Activated T-cell treated with anti-CD3 and anti-CD28 coated beads for 48 hours (primary cell): ENCODE measurements at places on chromosomes 3 and 15.
A peak's percentile ranks its signal among the peaks of the same experiment; 100 is the strongest.

GRCh38 chr3:138456961-138457862, 22.8 kb downstream of the ESYT3 start:
- DNase-seq = no peak

- DNase-seq = no peak
Measured at GRCh38 chr3:169029674-169030285, 633.7 kb downstream of the MECOM start.

GRCh38 chr15:91393186-91393585, 293.1 kb downstream of the SV2B start:
- DNase-seq = no peak

DNA sequence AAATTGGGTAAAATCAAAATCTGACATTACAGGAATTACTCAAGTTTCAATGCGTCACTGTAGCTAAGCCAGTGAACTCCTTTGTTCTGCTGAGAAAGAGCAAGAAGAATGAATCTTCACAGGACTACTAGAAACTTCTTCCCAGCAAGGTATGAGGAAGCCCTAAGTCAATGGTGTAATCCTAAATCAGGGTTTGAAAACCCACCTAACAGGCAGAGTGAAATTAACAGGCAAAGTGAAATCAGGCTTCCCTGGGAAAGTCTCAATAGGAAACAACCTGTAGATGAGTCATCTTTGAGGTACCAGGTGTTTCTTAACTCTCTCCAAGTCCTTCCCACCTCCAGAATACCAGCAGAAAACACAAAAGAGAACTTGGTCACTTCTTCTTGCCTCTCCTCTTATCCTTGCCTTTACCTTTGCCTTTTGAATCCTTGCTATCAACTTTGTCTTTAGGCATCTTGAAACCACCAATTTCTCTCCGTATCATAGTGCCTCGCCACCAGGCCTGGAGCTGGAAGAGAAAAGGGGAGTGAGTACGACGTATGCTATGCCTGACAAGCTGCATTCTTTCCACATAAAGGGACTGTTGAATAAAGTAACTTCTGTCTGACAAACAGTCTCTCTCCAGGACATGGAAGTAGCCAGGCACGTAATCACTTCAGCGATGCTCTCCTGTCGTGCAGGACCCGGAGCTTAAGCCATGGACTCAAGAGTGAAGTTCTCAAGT, 60.6 kb upstream of the RPL35A start:
- no peak for DNase-seq

- no peak for DNase-seq
Measured at GRCh38 chr3:106640353-106640752, 736.9 kb upstream of the CCDC54 start.

- DNase-seq = no peak
Measured at GRCh38 chr15:101549647-101550046, 60.1 kb upstream of the PCSK6 start.

- no peak for DNase-seq
Measured at GRCh38 chr15:92749946-92750345, 94.4 kb upstream of the FAM174B start.

GRCh38 chr3:180352261-180352660, 249.7 kb upstream of the TTC14 start:
- DNase-seq = no peak

DNA sequence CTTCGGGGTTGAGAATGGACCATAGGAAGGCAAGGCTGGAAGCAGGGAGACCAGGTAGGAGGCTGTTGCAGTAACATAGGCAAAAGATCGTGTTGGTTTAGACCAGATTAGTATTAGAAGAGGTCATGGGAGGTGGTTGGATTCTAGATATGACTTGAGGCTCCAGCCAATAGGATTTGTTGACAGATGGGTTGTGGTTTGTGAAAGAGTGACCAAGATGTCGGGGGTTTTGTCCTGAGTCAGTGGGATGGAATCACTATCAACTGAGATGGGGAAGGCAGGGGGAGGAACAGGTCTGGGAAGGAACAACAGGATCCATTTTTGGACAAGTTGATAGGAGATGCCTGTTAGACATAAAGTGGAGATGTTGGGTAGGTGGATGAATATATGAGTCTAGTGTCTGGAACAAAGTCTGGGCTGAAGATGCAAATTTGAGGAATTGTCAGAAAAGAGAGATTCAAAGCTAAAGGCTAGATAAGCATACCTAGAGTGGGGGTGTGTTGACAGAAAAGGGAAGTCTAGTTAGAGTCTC, 95.5 kb upstream of the NPHP3 start:
- no peak for DNase-seq

- no peak for DNase-seq
Measured at GRCh38 chr3:190721330-190721729, 141.2 kb downstream of the GMNC start.

- no peak for DNase-seq
Measured at GRCh38 chr3:127849368-127849767, 27.1 kb upstream of the MGLL start.

DNA sequence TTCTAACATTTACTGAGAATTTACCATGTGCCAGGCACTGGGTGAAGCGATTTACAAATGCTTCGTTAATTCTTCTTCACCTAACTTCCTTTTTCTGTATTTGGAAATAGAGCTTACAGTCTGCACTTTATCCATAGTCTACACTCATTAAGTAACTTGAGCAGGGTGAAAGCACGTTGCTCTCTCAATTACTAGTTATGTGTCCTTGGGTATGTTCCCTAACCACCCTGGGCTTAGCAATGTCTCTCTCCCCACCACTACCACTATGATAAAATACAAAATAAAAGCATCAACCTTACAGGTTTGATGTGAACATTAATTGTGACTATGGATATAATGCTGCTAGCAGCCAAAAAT, 172.9 kb upstream of the SLC2A2 start:
- no peak for DNase-seq

DNA sequence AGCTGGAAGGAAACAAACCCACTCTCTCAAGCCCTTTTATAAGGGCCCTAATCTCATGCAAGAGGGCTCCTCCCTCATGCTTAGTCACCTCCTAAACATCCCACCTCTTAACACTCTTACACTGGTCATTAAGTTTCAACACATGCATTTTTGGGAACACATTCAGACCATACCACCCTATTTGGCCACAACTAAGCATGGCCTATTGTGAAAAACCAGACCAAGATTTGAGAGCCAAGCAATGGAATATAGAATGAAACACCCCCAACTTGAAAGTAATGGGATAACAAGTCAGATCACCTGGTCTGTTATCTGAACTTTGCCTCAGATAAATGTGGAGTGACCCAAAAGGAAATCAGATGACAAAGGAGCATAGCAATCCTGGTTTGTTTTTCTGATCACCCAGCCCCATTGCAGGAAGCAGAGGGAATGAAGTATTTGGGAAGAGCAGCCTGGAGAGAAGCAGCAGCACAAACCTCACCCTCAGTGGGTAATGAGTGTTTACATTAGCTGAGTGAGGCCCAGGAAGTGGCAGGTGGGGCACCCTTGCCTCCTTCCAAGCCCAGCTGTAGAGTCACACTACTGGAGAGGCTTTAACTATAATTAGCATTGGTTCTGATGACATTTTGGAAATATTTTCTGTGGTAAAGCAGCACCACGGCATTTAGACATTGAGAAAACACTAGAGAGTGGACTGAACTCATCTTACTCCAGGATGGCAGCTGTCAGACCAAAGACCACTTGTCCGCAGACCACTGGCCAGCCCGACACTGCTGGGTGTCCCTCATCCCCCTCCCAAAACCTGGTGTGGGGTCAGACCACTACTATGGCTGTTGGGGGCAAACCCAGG, 48.8 kb upstream of the PRTG start:
- no peak for DNase-seq

- DNase-seq = no peak
Measured at GRCh38 chr3:159169828-159170227, 368.0 kb downstream of the MFSD1 start.

DNA sequence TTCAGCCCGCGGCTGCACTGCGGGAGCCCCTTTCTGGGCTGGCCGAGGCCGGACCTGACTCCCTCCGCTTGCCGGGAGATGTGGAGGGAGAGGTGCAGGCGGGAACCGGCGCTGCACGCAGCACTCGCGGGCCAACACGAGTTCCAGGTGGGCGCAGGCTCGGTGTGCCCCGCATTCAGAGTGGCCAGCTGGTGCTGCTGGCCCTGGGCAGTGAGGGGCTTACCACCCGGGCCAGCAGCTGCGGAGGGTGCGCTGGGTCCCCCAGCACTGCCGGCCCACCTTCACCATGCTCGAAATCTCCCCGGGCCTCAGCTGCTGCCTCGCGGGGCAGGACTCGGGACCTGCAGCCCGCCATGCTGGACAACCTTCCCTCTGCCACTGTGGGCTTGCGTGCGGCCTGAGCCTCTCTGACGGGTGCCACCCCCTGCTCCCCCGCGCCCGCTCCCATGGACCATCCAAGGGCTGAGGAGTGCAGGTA, 733.5 kb upstream of the CCDC54 start:
- DNase-seq = no peak

DNA sequence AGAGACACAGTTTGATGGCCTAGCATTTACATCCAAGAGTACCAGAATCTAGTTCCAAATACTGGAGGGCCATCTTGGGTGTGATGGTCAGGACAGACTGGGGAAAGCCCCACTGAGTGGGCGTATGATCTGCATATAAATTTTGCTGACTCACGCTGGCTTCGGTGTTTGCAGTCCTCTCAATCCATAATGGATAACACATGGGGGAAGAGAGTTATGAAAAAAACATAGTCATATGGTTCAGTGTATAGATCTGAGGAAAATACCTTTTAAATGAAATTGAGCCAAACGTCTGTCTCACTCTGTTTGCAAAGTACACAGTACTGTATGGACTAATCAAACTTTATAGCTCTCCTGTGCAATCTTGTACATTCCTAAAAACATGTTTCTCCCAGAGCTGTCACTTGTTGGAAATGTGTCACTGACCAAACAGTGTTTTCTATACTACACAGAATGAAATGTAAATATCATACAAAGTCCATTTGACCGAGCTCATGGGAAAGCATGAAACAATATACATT, 125.3 kb upstream of the THBS1 start:
- DNase-seq = peak; percentile 4

GRCh38 chr15:45777781-45778180, 143.0 kb downstream of the SQOR start:
- no peak for DNase-seq

DNA sequence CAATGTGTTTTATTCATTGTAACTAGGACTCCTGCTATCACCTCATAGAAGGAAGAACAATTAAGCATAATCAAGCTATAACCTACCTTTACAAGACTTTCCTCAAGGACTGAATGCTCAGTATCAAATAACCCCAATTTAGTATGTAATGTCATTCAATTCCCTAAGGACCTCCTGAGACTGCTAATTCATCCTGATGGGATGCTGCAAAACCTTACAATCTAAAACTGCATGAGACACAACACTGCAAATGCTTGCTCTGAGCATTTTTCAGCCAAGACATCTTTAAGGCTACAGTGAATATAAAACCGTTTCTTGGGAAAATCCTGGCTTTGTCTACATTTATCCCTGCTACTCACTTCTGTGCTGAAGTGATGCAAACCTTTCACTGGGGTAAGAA, 69.9 kb downstream of the RYK start:
- DNase-seq = no peak

- no peak for DNase-seq
Measured at GRCh38 chr3:32484436-32484835, 18.2 kb downstream of the CMTM6 start.

GRCh38 chr3:31735667-31736066, 202.9 kb downstream of the STT3B start:
- no peak for DNase-seq

- DNase-seq = no peak
Measured at GRCh38 chr3:32743934-32744333, 58.9 kb downstream of the CNOT10 start.

- DNase-seq = no peak
Measured at GRCh38 chr3:126715432-126715831, 11.4 kb downstream of the CHCHD6 start.

- no peak for DNase-seq
Measured at GRCh38 chr15:79740561-79740960, 156.3 kb downstream of the MTHFS start.

GRCh38 chr3:50627407-50628051, 10.6 kb downstream of the MAPKAPK3 start:
- no peak for DNase-seq

DNA sequence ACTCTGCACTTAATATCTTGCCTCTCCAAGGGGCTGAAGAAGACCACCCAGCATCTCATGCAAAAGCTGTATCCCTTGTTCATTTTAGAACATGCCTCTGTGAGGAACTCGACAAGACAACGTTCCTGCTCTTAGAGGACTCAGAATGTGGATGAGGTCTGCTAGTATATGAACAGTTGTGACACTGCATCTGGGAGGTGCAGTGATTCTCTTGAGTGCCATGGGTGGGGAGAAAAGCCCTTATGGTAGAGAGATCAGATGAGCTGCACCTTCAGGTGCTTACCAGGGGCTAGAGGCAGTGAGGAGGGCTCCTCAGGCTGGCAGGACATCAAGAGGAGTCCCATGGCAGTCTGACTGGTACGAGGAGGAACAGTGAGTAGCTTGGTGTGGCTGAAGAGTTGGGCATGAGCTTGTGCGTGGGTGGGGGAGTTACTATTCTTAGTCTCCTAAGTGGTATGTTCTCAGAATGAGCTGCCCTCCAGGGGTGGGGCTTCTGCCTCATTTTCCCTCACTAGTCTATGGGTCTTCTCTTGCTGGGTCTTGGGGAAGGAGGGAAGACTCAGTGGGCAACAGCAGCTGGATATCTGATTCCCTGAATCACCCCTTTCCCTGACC, 56.7 kb upstream of the ATP2B2 start:
- DNase-seq = no peak

DNA sequence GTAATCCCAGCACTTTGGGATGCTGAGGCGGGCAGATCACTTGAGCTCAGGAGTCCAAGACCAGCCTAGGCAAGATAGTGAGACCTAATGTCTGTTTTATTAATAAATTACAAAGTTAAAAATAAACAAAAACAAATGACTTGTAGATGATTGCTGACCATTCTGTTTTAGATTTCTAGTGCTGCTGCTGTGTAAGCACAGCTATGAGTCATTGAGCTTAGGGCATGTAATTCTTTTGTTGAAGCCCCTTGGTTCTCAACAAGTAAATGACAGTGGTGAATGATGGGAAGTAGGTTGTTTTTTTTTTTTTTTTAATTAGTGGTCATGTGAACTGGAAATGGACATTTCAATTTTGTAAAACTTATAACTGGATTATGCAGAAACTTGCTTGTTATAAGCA, 63.3 kb downstream of the LEO1 start:
- no peak for DNase-seq

GRCh38 chr3:161270991-161271390, 49.9 kb downstream of the NMD3 start:
- no peak for DNase-seq

DNA sequence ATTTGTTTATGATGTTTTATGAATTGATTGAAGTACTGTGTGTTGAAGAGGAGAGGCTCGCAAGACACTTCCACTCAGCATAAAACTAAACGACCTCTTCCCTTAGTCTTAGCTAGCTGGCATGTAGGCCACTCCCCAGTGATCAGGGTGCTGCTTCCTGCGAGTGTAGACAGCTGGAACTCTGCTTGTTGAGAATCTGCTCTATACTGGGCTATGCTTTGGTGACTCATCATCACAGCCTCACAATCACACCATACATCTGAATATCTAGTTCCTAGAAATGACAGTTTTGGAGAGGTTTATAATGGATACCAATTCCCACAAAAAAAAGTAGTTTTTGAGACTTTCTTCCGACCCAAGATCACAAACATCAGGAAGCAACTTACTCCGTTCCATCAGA, 1.5 kb upstream of the SLC24A5 start:
- no peak for DNase-seq
